Stimulated activated CD8-positive, alpha-beta memory T cell treated with anti-CD3 and anti-CD28 coated beads, Interleukin-12 subunit alpha, Interleukin-12 subunit beta, amount 100 ng/mL, for 4 hours (primary cell): ENCODE measurements at places on chromosomes 6 and 20.

DNA sequence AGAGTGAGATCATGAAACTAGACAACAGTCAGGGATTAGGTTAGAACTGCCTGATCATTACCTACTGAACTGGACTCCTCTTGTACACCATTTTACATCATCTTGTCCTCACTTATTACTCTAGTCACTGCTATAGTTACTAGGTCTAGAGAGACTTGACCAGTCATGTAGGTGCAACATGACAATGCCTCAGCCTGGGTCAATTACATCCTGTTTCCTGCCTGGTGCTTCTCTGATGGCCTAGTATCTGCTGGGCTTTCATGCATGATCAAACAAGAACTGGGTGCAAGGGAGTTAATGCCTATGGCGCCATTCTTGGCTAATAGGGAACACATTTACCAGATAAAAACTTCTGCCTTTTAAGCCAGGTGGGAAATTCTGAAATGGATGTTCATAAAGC, 39.2 kb upstream of the MMS22L start:
- DNase-seq = no peak

- DNase-seq = no peak
Measured at GRCh38 chr6:15310680-15311079, 64.8 kb downstream of the JARID2 start.

- DNase-seq = no peak
Measured at GRCh38 chr6:159688266-159688905, 4.7 kb downstream of the SOD2 start.

- DNase-seq = no peak
Measured at GRCh38 chr6:163520956-163521355, 106.4 kb downstream of the QKI start.

- DNase-seq = no peak
Measured at GRCh38 chr20:34567892-34568865, 9.7 kb downstream of the MAP1LC3A start.

GRCh38 chr6:26172608-26172968, 85.4 kb downstream of the HFE start:
- DNase-seq = no peak

DNA sequence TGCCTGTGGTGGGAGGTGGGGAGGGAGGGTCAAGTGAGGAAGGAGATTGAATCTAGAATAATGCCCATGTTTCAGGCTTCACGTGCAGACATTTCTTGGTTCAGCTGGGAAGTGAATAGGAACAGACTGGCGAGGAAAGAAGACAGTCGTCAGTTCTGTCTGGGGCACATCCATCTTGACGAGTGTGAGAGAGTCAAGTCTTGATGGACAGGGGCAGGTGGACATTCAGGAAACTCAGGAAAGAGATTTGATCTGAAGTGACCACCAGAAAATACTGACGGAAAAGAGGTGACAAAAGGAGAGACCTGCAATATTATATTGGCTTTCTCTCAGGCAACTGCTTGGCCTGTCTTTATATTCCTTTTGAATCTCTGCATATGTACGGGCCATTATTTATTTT, 68.6 kb downstream of the ESR1 start:
- DNase-seq = no peak

GRCh38 chr20:54168961-54169862, 4.6 kb downstream of the CYP24A1 start:
- no peak for DNase-seq

GRCh38 chr6:121523628-121524027, 88.2 kb downstream of the GJA1 start:
- no peak for DNase-seq

- no peak for DNase-seq
Measured at GRCh38 chr20:62214067-62214466, 6.0 kb downstream of the HRH3 start.

DNA sequence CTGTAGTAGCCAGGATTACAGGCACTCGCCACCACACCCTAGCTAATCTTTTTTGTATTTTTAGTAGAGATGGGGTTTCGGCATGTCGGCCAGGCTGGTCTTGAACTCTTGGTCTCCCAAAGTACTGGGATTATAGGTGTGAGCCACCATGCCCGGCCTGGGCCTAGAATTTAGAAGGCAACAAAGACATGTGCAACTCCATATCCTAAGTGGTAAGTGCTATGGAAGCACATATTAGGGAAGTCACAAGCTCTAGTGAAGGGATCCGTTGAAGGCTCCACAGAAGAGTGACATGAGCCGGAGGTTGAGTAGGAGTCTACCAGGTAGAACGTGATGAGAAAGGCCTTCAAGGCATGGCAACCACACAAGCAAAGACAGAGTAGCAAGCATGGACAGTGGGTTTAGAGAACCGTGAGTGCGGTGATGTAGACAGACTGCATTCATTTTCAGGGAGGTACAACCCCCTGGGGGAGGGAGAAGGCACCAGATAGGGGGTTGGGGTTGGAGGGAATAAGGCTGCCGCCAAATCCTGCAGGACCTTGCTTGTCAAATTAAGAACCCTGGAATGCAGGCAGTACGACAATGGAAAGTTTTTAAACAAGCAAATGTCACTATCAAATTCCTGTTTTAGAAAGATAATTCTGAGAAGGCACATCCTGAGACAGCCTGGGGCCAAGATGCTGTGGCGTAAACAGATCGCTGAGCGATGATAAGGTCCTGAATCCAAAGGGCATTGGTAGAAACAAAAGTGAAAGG, 50.2 kb downstream of the ARHGAP18 start:
- no peak for DNase-seq

- no peak for DNase-seq
Measured at GRCh38 chr6:21676769-21677168, 83.2 kb downstream of the SOX4 start.

DNA sequence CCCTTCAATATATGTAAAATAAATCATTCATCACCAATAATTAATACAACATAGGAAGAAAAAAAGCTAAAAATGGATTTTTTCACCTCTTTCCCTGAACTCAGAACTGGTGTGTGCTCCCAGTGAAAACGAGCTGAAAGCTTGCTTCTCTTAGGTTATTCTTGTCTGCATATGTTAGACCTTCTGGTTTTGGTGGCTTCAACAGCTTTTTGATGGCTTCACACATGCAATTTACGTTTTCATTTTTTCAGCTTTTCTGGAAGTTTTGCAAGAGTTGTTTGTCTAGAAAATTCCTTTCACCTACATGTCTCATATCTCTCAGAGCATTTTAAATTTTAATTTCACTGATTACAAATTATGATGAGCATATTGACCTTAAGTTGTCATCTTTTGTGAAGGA, 86.9 kb upstream of the PTCHD4 start:
- no peak for DNase-seq

DNA sequence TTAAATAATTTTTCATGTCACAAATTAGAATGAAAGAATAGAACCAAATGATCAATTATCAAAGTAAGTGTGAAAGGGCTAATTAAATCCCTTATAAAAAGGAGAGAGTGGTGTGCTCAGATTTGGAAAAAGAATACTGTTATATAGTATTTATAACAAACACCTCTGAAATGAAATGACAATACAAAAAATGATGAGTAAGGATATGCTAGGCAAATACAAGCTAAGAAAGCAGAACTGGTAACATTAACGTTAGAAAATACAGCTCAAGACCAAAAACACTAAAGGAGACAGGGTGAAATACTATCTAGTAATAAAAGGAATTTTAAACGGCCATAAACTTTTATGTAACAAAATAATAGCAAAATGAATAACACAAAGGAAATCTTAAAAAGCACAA, 324.2 kb upstream of the RUNX2 start:
- no peak for DNase-seq

- DNase-seq = no peak
Measured at GRCh38 chr20:19231359-19232035, 19.1 kb downstream of the SLC24A3 start.

DNA sequence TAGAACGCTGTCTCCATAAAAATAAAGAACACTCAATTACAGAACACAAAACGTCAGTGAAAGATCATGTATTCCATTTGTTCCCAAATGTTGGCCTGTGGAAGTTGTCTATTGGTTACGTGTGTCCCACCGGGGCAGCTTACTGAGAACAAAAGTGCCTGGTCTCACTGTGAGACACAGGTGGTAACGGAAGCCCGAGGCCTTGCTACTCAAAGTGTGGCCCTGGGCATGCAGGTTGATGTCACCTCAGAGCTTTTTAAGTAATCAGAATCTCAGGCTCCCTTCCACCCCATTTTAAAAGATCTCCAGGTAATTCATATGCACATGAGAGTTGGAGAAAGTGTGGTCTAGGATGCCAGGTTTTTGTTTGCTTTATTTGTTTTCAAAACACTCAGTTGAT, 422.5 kb upstream of the OPRM1 start:
- no peak for DNase-seq

- DNase-seq = no peak
Measured at GRCh38 chr20:31861135-31861384, 9.3 kb downstream of the DUSP15 start.

DNA sequence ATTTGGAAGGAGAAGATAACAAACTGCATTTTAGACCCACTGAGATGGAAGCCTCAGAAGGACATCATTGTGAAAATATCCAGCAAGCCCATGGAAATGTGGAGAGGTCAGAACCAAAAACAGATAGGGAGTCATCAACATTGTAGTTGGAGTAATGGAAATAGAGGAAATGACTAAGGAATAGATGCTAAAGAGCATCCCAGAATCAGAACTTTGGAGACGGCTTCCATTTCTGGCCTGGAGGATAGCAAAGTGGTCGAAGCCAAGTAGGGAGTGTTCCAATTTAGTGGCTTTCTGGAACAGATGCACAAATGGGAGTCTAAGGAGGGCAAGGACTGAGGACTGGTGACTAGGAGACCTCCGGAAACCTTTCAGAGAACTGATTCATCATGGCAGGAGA, 3.6 kb downstream of the BEND6 start:
- DNase-seq = no peak

DNA sequence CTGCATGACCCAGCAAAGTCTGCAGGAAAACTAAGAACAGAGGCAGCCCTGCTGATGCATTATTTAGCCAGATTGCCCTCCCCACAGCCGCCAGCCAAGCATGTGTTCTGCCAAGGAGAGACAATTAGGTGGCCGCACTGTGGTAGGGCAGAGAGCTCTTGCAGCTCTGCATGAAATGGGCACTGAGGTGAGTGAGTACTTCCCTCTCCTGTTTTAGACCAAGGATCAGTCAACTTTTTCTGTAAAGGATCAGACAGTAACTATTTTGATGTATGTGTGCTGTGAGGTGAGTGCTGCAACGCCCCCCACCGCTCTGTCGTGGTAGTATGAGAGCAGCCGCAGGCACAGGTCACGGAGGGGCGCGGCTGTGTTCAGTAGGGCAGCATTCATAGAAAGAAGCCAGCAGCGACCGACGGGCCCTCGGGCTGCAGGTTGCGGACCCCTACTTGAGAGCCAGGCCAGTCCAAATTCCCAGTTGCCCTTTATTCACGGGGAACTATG, 23.8 kb upstream of the FAM50B start:
- DNase-seq = no peak
